ENCODE measurements at places on chromosomes 2 and 18.

- DNase-seq, result peak; percentile 60
These were observed at the start of gene UNC80 for GRCh38 chr2:209771474-209772289. TSS of gene UNC80 (plus strand) at chr2:209771832. CDS start at chr2:209772073, 241 bp downstream.

DNA sequence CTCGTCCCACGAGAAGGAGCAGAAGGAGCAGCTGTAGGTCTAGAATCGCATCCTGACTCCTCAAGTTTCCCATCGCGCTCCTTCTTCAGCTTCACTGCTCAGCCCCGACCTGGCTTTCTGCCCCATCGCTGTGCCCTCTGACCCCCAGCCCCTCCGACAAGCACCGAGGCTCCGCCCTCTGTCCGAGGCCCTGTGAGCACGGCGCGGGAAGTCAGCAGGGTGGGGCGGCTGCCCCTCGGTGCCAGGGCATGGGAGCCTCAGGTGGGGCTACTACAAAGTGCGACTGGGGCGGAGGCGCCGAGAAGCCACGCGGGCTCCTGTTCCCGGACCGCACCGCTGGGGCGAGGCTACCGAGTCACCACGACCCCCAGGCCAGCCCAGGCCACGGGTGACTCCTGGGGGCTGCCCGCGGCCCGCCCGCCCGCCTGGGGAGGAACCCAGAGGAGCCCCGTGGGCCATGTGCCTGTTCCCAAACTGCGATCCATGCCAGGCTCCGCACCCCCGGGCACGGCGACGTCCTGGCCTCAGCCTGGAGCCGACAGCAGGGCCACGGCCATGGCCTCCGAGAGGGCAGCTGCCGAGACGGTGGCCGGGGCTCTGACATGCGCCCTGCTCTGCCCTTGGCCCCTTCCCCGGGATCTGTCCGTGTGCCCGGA, 36.6 kb upstream of the ID2 start:
- no peak for DNase-seq

DNA sequence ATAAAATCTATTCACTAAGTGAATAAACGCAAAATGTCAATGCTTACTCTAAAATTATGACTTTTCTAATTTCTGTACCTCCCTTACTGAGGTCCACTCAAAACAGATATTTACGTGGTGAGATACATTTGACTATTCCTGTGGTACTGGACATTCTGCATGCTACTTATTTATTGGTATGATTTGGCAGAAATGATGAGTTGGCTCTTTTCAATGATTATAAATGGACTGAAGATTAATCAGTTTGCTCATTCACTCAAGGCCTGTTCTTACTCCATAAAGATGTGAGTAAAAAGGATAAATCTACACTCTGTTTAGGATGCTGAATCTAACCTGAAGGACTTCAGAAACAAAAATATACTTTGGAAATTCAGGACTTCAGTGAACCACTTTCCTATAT, 98.8 kb downstream of the OLA1 start:
- no peak for DNase-seq

GRCh38 chr2:180334514-180334913, 327.4 kb upstream of the CWC22 start:
- DNase-seq, result no peak

DNA sequence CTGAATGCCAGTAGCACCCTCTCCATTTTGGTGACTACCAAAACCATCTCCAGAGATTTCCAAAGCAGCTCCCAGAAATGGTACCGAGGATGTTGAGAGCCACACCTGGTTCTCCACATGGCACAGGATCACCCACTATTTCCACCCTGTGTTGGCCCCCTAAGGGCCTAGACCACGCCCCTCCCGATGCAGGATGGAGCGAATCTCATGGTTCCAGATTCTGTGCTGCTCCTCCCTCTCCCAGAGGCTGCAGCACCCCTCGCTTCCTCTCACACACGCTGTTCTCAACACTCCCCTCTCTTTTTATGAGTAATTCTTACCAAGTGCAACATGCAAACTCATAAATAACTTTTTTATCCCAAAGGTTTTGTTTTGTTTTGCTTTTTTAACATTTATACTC, 571.5 kb downstream of the STK39 start:
- no peak for DNase-seq

DNA sequence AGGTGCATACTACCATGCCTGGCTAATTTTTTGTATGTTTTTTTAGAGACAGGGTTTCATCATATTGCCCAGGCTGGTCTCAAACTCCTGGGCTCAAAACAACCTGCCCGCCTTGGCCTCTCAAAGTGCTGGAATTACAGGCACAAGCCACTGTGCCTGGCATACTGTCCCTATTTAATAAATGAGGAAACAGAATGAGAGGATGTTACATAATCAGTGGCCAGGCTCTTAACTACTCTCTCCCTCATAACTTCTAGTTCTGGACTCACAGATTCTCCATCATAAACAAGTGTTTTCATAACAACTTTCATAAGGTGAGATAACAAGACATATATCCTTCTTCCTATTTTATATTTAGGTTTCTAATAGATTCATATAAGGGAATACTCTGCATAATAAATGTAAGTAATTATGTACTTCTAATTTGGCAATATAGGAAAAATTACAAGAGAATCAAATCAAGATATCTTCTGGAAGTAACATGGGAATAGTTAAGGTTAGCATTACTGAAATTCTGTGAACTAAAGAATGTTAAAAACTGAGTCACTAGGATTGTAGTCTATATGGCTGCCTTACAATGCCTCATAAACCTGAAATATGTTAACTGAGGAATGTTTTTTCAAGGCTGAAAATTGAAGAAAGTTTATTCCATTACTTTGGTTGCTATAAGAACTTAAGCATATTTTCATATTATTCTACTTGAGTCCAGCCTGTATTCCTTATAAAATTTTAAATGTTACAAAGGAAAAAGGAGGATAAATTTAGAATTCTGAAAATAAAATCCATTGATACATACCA, 71.3 kb downstream of the SLC25A12 start:
- no peak for DNase-seq

DNA sequence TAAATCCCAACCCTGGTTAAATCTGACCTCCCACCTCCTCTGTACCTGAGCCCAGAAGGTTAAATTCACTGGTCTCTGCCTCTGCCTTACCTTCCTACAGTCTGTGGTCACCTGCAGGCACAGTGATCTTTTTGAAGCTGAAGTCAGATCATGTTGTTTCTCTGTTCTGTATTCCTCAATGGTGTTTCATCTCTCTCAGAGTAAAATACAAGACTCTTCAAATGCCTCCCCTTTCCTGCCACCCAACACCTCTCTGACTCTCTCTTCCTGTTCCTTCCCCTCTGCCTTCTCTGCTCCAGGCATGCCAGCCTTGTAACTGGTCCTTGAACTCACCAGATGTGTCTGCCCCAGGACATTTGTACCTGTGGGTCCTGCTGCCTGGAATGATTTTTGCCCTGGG, 219.3 kb downstream of the UXS1 start:
- no peak for DNase-seq

GRCh38 chr2:158810731-158811460, 15.8 kb downstream of the DAPL1 start:
- DNase-seq, result no peak

- DNase-seq, result no peak
These were observed 5.4 kb downstream of the ZNF521 start for GRCh38 chr18:25346561-25346960.

Measured in mammary epithelial cell (primary cell).